ENCODE measurements at places on chromosomes 1 and 21. TPM values are rescaled to one million over a fixed set of nuclear protein-coding genes. Genes with fewer than 3 reads are reported as not detected.

- DNase-seq: no peak
These were observed 60.3 kb upstream of the SLC45A1 start for GRCh38 chr1:8257621-8258020.

The CYP4A11 gene
- 0.13 TPM for polyA plus RNA-seq

GRCh38 chr21:38287476-38287875 lies 30.7 kb downstream of the KCNJ15 start:
- DNase-seq: no peak

DNA sequence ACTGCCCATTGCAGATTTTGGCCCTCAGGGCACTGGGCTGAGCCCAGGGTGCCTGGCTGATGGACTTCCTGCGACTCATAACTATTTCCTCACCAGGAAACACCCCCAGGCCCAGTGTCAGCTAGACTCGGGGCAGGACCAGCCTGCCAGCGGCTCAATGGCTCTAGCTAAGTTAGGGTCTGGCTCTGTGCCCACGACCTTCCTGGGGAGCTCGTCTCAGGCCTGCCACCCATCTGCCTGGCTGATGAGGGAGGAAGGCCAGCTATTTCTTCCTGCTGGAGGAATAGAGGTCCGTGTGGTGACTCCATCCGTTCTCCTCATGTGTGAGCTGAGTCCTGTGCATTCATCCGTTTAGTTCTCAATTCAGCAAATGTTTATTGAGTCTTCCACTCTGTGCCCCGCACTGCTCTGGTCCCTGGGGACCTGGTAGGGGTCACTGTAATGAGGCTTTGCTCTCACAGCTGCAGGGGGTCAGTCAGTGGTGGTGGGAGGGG lies 44.5 kb downstream of the KIRREL1 start:
- DNase-seq: no peak

GRCh38 chr1:53931523-53931922 lies 14.0 kb downstream of the IFT25 start:
- no peak for DNase-seq

DNA sequence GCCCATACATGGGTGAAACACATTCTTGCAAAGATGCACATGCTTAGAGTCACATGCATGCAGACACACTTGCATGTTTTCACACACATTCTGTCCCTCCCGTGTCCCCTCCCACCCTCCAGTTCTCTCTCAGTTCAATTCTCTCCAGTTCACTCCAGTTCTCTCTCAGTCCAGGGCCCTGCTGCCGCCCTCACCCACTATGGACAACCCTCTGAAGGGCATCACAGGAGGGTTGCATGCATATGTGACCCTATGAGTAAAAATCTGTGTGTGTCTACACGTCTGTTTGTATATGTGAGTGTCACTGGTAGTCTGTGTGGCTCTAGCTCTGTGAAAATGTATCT lies 21.8 kb upstream of the ADGRB2 start:
- DNase-seq: no peak

- DNase-seq: peak; percentile 97
These were observed 253.1 kb upstream of the FGGY start for GRCh38 chr1:59043796-59044195.

The CLCA4 gene
- 0.04 TPM for polyA plus RNA-seq

All from large intestine (tissue), 12 donors.